ENCODE measurements at places on chromosomes 2 and 18. TPM values are rescaled to one million over a fixed set of nuclear protein-coding genes. Genes with fewer than 3 reads are reported as not detected.

The FAM98A gene
- 57.2 TPM for total RNA-seq

The SLC14A1 gene
- total RNA-seq: 33.1 TPM

The CHRNA1 gene
- not detected for total RNA-seq

The CXCR2 gene
- total RNA-seq: 4.9 TPM

The CTNNA2 gene
- total RNA-seq: 0.12 TPM

The PAIP2B gene
- 4.9 TPM for total RNA-seq

The RNU2-63P gene
- total RNA-seq: 3.3 TPM

The ITGB6 gene
- 0.18 TPM for total RNA-seq

The PAPOLG gene
- 20.0 TPM for total RNA-seq

The TMEM178A gene
- total RNA-seq: 5.0 TPM

The TLX2 gene
- total RNA-seq: not detected

The MTA3 gene
- 46.3 TPM for total RNA-seq

The NCKAP5 gene
- 2.4 TPM for total RNA-seq

The IL1R1 gene
- 155 TPM for total RNA-seq

The C2orf78 gene
- not detected for total RNA-seq

The CDH2 gene
- total RNA-seq: 10.1 TPM

The DYTN gene
- not detected for total RNA-seq

The EMILIN2 gene
- 34.5 TPM for total RNA-seq

The PGAP1 gene
- 10.9 TPM for total RNA-seq

The REG1A gene
- 6.3 TPM for total RNA-seq

The CYP26B1 gene
- total RNA-seq: 8.8 TPM

The UGT1A10 gene
- not detected for total RNA-seq

Data from aorta (tissue), 5 donors.